ENCODE measurements at places on chromosomes 1 and 21. TPM values are rescaled to one million over a fixed set of nuclear protein-coding genes. Genes with fewer than 3 reads are reported as not detected.

Gene CREG1
- 95.2 TPM for polyA plus RNA-seq

Gene ZNF436
- 41.7 TPM for polyA plus RNA-seq

Gene UTS2
- polyA plus RNA-seq, result not detected

Gene S100A3
- polyA plus RNA-seq, result not detected

Gene HTR1D
- polyA plus RNA-seq, result 0.08 TPM

Gene CRYBG2
- 2.5 TPM for polyA plus RNA-seq

Gene LCE2A
- polyA plus RNA-seq, result not detected

Gene DYNLT4
- polyA plus RNA-seq, result 0.74 TPM

Gene MSH4
- polyA plus RNA-seq, result 0.35 TPM

Gene PIK3R3
- 16.4 TPM for polyA plus RNA-seq

Gene OSCP1
- polyA plus RNA-seq, result 15.5 TPM

Gene OLFML2B
- 13.6 TPM for polyA plus RNA-seq

Gene TTF2
- polyA plus RNA-seq, result 27.4 TPM
